ENCODE measurements at places on chromosomes 1 and 21.

GRCh38 chr1:153790313-153790965, 15.2 kb downstream of the SLC27A3 start:
- DNase-seq = no peak

- no peak for DNase-seq
Observed at GRCh38 chr1:114024049-114024448, 44.8 kb downstream of the OLFML3 start.

- DNase-seq = no peak
Observed at GRCh38 chr1:167441222-167441621, 77.1 kb downstream of the CD247 start.

- no peak for DNase-seq
Observed at GRCh38 chr1:23118957-23119792, 49.5 kb downstream of the LUZP1 start.

DNA sequence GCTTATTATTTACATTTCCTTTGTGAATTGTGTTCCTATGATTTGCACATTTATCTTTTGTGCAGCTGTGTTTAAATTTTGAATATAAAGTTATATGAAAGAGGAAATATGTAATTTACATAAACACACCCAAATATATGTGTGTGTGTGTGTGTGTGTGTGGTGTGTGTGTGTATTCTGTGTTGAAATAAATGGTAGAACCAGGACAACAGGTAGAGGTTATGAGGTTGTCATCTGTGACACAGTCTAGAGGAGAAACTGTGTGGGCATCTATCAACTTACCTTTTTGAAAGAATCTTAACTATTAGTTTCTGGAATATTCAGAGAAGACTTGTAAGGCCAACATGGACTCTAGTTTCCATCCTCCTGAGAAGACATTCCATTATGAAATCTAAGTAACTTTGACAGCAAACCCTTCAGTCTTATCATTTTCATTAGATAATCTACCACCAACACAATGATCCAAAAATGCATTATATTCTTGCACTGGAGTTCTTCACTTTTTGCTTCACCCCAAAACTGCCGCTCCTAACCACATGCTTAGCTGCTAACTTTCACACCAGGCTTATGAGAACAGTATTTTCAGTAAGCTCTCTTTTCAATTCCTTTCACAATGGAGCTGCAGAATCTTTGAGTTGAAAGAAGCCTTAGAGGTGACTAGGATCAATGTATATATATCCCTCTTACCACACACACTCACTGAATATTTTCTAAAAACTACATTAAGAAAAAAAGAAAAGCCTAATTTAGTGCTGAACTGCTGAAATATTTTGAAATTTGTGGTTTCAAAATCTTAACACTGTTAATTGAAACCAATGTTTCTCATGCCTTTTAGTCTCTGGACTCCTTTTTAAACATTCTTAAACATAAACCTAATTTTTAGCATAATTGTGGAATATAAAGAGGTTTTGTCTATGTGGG, 21.8 kb downstream of the PTPRC start:
- DNase-seq = no peak

Data from central memory CD8-positive, alpha-beta T cell (primary cell).